ENCODE measurements at places on chromosomes 5 and 9.

DNA sequence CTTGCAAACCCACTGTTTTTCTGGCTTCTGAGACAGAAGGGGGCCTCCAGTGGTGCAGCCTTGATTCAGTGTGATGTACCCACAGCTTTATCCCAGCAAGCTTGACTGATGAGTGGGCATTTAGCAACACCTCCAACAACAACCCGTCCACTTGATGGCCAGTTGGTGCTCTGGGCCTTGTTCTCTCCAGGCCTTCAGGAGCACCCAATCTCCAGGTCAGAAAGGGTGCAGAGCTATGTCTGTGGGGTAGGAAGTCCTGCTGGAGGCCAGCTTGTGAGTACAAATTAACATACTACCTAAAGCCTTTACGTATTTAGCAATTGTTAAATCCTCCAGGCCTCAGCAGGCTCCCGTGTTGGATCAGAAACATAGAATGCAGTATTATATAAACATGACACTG lies 10.1 kb upstream of the TRIM52 start:
- DNase-seq: no peak

GRCh38 chr9:1882711-1883403 lies 132.3 kb upstream of the SMARCA2 start:
- no peak for DNase-seq

DNA sequence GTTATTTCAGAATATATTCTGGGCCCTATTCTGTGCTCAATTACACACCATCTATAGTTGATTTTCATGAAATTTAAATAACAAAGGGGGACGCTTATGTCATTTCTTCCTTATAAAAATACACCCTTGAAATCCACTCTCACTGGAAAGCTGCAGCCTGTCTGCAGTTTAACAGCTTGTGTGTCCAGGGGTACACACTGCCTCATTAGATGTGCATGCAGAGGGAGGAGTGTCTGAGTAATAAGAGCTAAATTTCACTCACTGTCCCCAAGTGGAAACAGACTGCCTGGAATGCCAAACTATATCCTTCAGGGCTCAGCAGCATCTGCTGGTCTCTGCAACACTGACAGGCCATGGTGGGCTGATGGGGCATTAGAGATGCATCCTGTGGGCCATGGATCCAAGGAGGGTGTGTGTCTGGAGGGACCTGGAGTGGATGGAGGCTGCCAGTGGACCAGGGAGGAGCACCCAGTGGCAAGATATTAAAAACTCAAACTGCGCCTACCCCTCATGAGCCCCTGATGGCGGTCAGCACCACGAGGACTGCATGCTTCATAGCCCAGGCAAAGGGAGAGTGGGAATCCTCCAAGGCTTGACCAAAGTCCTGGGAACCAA lies 15.8 kb upstream of the TIFAB start:
- DNase-seq: no peak

DNA sequence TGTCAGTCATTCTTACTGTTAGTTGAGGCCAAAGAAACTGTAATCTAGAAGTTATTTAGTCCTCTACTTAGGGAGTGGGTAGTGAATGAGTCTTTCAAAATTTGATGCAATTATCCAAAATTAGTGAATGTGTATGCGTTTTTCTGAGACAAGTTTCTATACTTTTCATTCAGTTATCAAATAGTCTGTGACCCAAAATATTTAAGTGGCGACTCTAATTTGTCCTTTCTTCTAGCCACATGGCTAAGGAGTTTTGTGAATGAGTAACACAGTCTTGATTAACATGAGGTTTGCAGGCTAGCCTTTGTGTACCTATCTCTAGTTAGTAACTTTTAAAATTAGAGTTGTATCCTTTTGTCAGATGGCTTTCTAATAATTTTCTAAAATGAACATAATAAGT lies 45.6 kb downstream of the COMMD10 start:
- no peak for DNase-seq

- DNase-seq: no peak
These were observed 127.5 kb upstream of the CDKN2B start for GRCh38 chr9:22136461-22137096.

DNA sequence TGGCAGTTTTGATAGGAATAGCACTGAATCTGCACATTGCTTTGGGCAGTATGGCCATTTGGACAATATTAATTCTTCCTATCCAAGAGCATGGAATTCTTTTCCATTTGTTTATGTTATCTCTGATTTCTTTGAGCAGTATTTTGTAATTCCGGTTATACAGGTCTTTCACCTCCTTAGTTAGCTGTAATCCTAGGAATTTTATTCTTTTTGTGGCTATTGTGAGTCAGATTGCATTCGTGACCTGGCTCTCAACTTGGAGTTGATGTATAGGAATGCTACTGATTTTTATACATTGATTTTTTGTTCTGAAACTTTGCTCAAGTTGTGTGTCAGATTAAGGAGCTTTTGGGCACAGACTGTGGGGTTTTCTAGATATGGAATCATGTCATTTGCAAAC lies 24.0 kb downstream of the TMEM161B start:
- no peak for DNase-seq

GRCh38 chr5:158952951-158953350 lies 146.8 kb downstream of the EBF1 start:
- DNase-seq: no peak

DNA sequence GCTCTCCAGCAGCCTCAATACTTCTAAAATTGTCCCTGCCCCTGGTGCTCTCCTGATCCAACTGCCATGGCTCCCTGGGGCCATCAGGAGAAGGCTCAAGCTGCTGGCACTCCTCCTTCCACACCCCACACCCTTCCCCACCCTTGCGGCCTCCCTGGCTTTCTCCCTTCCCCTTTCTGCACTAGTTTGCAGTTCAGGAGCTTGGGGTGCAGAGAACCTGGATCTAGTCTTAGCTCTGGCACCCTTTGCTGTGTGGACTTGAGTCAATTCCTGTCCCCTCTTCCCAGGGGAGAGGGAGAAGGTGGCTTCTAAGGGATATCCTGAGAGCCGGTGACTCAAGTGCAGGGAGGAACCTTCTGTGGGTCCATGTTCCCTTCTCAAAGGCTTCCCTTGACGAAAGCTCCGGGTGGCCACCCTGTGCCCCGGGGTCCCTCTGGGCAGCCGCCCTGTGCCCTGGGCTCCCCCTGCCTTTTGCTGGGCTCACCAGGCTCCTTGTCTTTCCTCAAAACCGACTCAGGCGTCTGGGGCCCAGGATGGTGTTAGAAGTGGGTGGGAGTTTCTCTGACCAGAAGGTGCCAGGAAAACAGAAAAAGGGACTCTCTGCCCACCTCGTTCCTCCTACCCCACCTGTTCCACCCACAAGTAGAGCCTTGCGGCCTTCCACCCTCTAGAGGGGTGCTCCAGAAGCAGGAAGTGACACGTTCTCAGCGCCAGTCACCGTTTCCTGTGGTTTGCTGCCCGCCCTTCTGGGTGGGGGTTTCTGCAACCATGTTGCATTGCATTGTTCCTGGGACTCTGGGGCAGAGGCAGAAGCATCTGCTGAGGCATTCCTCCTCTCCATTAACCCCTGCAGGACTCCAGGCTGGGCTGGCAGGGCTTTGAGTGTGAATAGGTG lies 15.0 kb downstream of the GLIPR2 start:
- DNase-seq: peak; percentile 63

DNA sequence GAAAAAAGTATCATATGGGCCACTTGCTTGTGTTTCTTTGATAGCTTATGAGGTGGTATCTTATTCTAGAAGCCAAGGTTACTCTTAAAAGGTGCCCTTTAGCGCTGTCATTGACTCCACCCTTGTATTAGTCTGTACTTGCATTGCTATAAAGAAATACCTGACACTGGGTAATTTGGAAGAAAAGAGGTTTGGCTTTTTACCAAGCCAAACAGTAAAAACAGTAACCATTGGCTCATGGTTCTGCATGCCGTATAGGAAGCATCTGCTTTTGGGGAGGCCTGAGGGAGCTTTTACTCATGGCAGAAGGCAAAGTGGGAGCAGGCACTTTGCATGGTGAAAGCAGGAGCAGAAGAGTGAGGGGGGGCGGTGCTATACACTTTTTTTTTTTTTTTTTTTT lies 87.4 kb downstream of the TEK start:
- no peak for DNase-seq

DNA sequence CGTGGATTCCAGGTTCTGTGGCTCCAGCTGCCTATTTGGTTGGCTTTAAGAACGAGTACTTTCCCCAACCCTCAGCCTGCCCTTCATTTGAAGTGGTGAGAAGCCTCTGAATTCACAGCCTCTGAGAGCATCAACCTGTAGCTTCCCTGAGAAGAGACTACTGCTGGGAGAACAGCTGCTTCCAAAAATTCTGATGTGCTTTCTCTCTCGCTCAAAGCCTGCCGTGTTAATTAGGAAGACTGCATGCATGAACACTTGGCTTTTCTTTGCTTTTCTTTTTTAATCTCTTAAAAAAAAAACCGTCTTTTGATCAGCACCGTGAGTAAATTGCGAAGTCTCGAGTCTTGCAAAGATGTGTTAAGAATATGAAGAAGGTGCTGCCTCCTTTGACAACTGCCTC lies 153.4 kb upstream of the MAP1B start:
- no peak for DNase-seq

- DNase-seq: no peak
These were observed 406.9 kb downstream of the KDM4C start for GRCh38 chr9:7164440-7165330.

DNA sequence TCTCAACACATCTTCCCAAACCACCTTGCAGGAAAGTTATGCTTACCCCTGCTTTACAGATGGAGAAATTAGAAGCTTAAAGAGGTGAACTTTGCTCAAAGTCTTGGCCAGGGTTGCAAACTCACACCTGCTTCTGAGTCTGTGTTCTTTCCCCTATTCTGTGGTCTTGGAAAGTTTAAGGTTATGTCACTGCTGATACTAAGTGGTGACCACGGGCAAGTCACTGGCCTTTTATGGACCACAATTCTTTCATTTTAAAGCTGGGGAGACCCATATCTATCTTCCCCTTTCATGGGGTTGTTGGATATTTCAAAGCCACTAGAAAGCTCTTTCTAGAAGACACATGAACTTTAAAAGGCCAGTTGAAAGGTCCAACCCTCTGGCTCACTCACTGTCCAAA lies 95.4 kb upstream of the KLF4 start:
- no peak for DNase-seq

GRCh38 chr5:150510460-150511263 lies 2.7 kb downstream of the NDST1 start:
- DNase-seq: no peak

DNA sequence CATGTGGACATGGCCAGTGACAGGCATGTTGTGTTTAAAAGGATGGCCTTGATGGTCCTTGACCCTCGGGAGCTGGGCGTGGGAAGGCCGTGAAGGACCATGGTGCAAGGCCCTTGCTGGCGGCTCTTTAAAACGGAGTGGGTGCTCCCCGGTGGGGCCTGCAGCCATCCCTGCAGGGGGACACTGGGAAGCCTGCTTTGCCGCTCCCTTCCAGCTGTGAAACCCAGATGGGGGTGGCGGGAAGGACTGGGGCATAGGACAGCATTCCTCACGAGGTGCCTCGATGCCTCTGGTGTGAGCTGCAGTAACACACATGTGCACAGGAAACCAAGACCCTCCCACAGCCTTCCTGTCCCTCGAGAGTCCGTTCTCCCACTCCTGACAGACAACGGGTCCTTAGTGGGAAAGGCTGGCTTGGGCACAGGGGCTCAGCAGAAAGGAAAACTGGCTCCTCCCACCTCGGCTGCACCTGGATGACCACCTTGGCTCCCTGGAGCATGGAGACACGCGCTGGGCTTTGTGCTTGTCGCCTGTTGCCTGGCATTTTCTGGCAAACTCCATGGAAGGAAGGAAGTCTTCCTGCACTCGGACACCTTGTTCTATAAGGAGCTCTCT lies 30.3 kb upstream of the IRX4 start:
- no peak for DNase-seq

GRCh38 chr5:146009020-146009419 lies 72.6 kb downstream of the SH3RF2 start:
- no peak for DNase-seq

GRCh38 chr5:1919209-1919566 lies 36.5 kb upstream of the IRX4 start:
- no peak for DNase-seq

- DNase-seq: no peak
These were observed 190.5 kb downstream of the PIK3R1 start for GRCh38 chr5:68405784-68406743.

DNA sequence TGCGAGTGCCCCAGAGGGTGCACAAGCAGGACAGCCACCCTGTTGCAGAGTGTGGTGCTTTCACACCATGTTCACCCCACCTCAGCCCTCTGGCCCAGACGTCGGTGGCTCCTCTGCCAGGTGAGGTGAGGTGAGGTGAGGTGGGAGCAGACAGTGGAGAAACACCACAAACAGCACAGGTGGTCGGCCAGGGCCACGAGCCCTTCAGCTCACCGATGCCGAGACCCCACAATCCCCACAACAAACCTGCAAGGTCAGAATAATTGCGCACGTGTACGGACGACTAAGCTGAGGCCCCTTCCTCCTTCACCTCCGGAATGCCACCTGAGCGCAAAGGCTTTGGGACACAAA lies 10.5 kb downstream of the BRD3 start:
- DNase-seq: no peak

GRCh38 chr9:36471359-36471758 lies 71.3 kb upstream of the RNF38 start:
- DNase-seq: no peak

DNA sequence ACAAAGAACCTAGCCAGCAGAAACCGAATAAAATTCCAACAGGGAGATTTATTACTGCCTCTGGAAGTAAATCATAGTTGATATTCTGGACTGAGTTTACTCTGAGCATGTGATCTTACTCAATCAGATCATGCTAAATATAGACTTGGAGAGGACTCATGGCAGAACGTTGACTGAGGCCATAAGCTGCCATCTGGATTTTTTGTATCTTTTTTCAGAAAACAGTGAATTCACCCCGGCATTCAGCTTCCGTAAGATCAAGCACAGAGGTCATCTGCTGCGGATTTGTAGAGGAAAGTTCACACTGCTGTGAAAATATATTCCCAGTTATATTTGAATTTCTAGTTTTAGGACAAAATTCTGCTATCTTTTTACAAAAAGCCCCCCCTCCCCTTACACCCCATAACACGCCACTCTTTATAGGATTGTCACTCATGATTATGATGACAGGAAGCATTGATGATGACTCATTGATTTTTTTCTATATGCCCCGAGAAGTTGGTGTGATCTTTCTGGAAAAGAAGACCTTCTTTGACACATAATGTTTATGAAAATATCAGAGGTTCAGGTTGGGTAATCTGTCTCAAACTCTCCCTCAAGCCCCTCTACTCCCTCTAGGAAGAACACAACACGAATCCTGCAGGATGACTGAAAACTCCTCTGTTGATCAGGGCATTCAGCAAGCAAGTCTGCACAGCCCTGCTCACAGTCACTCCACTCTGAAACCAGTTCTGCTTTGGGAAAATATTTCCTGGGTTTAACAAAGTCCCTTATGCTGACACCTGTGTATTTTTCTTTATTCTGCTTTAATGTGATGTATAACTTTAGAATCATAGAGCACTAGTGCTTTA lies 70.8 kb downstream of the NXNL2 start:
- no peak for DNase-seq
